ENCODE measurements at places on chromosomes 16 and 17.

- DNase-seq = peak; percentile 76
Measured at GRCh38 chr16:785563-786535, 2.3 kb downstream of the RPUSD1 start.

DNA sequence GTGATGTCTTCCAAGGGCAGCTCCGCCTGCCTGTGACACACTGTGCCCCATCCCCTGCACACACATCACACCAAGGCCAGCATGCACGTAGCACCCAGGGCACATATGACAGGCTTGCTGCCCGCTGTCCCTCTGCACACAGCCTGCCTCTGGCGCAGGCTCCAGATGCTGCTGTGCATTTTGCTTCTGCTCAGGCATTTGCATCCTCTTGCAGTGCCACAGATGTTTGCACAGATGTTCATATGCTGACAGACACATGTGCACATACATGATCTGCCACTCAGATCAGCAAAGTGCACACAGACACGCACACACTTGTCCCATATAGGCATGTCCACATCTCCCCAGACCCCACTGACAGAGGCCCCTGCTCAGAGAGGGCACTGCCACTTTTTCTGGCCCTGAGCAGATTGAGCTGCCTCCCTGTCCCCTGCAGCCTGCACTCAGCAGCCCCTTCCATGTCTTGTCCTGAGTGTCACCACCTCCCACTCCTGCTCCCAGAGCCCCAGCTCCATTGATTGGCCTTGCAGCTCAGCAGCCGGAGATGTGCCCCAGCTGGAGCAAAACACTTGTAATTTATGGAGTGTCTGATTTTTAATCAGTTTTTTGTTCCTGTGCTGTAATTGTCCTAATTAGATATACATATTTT is 115.1 kb upstream of the RPL38 start:
- DNase-seq = no peak

GRCh38 chr17:78383725-78384471 is 5.4 kb downstream of the PGS1 start:
- peak; percentile 78 for DNase-seq

DNA sequence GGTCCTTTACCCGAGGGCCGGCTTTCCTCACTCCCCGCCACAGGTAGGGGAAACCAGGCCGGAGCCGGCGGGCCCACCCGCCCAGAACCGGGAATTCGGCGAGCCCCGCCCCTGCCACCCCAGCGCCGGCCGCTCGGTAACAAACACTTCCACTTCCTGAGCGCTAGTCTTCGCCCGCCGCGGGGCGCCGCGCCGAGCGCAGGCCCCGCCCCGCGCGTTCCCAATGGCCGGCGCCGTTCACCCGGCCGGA is 224 bp upstream of the NHERF1 start:
- DNase-seq = no peak

- DNase-seq = no peak
Measured at GRCh38 chr17:38353086-38353604, 1.5 kb downstream of the SOCS7 start.

DNA sequence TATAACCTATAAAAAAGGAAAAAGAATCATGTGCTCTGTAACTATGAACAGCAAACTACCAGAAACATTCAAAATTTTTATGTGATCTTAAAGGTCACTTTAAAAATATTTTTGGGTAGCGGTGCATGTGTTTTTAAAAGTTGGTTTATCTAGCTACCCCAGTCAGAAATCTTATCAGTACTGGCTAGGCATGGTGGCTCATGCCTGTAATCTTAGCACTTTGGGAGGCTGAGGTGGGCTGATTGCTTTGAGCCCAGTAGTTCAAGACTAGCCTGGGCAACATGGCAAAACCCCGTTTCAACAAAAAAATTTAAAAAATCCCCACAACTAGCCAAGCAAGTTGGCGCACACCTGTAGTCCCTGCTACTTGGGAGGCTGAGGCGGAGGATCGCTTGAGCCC is 3.7 kb downstream of the CAPNS2 start:
- no peak for DNase-seq

DNA sequence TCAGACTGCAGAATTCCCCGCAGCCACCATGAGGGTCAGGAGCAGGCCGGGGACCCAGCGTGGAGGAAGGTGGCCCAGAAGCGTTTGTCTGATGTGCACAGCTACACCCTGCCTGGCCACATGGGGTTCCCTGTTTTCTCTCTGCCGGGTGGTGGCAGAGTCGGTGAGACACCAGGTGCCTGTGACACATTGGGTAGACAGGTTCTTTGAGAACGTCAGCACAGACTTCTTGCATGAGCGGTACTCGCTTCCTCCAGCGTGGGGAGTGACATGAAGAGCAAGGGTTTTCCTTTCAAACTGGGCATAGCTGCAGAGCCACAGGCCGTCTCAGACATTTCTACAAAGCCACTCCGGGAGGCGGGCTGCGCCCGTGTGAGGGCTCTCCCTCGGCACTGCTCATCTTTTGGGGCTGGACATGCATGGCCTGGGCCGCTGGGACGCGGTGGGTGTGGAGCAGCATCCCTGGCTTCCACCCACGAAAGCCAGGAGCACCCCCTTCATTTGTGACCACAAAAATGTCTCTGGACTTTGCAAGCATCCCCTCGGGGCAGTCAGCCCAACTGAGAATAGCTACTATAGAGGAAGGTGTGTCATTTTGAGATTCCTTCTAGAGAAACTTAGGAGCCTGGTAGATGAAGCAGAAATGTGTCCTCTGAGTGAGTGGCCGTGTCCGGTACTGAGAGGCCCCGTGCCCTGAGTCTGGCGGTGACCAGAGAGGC is 26.0 kb downstream of the NME3 start:
- DNase-seq = no peak

DNA sequence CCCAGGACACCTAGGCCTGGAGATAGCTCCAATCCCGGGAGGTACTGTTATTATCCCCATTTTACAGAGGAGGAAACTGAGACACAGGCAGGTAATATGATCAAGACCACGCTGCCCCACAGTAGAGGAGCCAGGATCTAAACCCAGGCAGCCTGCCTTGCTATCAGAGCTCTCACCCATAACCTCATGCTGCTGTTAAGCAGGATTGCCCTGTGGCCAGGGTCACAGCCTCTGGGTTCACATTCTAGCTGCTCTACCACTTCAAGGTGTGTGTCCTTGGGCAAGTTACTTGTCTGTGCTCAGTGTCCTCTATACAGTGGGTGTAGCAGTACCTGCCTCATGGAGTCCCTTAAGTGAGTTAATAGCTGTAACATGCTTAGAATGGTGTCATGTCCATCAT is 1015.3 kb downstream of the KCNJ18 start:
- no peak for DNase-seq

GRCh38 chr16:628321-629061 is 2.3 kb upstream of the WFIKKN1 start:
- no peak for DNase-seq

GRCh38 chr16:21590796-21591195 is 8.6 kb upstream of the METTL9 start:
- DNase-seq = no peak

Measured in ACHN (cell line).